ENCODE measurements at places on chromosomes 5 and 9.
A peak's percentile ranks its signal among the peaks of the same experiment; 100 is the strongest.

- DNase-seq, result no peak
These were observed 6.6 kb upstream of the PRKACG start for GRCh38 chr9:69020301-69021145.

DNA sequence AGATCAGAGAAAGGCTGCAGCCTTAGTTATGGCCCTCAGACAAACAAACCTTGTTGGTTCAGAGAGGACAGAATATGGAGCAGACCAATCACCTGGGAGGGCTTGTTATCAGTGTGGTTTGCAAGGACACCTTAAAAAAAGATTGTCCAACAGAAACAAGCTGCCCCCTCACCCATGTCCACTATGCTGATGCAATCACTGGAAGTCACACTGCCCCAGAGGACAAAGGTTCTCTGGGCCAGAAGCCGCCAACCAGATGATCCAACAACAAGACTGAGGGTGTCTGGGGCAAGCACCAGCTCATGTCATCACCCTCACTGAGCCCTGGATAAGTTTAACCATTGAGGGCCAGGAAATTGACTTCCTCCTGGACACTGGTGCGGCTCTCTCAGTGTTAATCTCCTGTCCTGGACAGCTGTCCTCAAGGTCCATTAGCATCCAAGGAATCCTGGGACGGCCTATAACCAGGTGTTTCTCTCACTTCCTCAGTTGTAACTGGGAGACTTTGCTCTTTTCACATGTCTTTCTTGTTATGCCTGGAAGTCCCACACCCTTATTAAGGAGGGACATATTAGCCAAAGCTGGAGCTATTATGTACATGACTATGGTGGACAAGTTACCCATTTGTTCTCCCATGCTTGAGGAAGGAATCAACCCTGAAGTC is 36.9 kb upstream of the TBCA start:
- no peak for DNase-seq

- DNase-seq, result no peak
These were observed at the start of gene ABCA2 for GRCh38 chr9:137027369-137028262. Gene ABCA2, minus strand, starts transcription at chr9:137028237. Its CDS starts 97 bp downstream, at chr9:137028140.

DNA sequence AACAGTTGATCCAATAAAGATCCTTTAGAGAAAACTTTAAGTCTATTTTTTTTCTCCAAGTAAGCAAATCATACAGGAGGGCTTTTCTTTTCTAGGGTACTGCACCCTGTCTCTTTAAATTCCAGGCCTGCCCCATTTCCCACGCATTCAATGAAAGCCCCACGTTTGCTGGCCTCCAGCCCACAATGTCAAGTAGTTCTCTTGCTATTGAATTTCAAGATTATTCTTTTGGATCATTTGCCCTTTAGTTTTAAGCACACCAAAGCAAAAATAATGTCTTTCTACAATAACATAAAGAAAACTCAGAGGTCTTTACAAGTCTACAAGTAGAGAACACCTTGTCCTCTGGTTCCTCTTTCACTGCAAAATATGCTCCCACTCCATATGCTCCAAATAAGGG is 15.6 kb downstream of the MLLT3 start:
- no peak for DNase-seq

- DNase-seq, result no peak
These were observed 47.2 kb downstream of the EBF1 start for GRCh38 chr5:159052401-159053011.

GRCh38 chr9:82681809-82682208 is 381.1 kb downstream of the RASEF start:
- DNase-seq, result no peak

- DNase-seq, result no peak
These were observed 7.1 kb downstream of the GTF3C5 start for GRCh38 chr9:133037775-133038515.

- no peak for DNase-seq
These were observed 64.4 kb upstream of the COL15A1 start for GRCh38 chr9:98879094-98879962.

GRCh38 chr9:132162764-132163456 is 1.1 kb downstream of the NTNG2 start:
- no peak for DNase-seq

GRCh38 chr5:132364319-132364718 is 5.2 kb upstream of the SLC22A5 start:
- no peak for DNase-seq

- DNase-seq, result no peak
These were observed 12.2 kb upstream of the ELL2 start for GRCh38 chr5:95973793-95974325.

- no peak for DNase-seq
These were observed 141.5 kb downstream of the FSTL4 start for GRCh38 chr5:133470841-133471240.

- DNase-seq, result peak; percentile 2
These were observed 6.7 kb downstream of the INIP start for GRCh38 chr9:112711050-112711689.

- peak; percentile 5 for DNase-seq
These were observed 18.1 kb upstream of the GPX3 start for GRCh38 chr5:151002250-151002649.

- no peak for DNase-seq
These were observed 547.3 kb downstream of the DTWD2 start for GRCh38 chr5:118441034-118441433.

DNA sequence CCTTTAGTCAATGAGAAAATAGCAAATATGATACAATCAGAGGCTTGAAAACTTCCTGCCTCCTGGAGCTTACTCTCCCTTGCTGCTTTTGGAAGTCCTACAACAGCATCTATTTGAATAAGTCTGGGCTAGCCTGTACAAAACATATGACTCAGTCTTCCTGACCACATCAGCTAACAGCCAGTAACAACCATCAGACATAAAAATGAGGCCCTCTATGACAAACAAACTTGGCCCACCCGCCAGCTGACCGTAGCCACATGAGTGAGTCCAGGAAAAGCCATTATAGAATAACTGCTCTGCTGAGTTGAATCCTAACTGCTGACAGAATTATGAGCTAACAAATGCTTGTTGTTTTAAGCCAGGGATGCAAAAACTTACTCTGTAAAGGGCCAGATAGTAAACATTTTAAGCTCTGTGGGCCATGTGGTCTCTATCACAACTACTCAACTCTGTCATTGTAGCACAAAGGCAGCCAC is 347.6 kb downstream of the PTPRD start:
- DNase-seq, result no peak

DNA sequence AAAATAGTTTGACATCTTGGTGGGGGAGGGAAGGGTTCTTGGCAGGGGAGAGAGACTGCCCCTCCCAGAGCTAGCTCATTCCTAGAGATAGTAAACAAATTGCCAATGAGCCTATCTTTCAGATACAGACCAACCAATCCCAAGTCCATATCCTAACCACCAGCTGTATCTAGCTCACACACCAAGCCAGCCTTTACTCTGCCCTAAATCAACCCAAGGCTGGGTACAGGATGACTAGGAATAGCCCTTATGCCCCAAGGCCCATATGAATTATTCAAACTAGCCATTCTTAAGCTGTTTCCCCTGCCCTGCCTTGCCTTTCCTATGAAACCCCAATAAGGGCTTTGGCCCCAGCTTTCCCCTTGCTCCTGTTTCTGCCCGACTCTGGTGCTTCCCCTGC is 281.3 kb upstream of the PANK3 start:
- DNase-seq, result no peak

- no peak for DNase-seq
These were observed 55.9 kb downstream of the FNBP1 start for GRCh38 chr9:129987047-129987446.

All from NCI-H1436 (cell line).